ENCODE measurements at places on chromosomes 3 and 15.

GRCh38 chr3:182769673-182770072 lies 23.6 kb upstream of the ATP11B start:
- no peak for DNase-seq

DNA sequence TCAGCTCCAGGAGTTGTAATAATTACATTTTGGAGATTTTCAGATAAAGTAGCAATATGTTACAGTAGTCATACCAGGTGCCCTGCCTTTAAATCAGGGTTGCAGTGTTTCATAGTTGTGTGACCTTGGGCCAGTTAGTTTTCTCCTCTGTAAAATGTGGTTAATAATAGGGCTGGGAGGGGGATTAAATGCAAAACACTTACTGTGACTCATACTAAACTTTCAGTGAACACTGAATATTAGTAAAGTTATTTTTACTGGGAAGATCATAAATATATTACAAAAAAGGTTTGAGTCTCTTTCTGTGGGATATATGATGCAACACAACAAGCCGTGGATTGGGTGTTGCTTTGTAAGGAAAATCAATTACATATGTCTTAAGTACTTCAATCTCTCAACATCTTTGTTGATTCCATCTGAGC lies 1.1 kb upstream of the EBLN2 start:
- no peak for DNase-seq

- no peak for DNase-seq
These were observed 415.4 kb upstream of the RORA start for GRCh38 chr15:61644550-61644949.

GRCh38 chr15:98063871-98064270 lies 103.4 kb downstream of the ARRDC4 start:
- no peak for DNase-seq

- no peak for DNase-seq
These were observed 277.9 kb upstream of the GADL1 start for GRCh38 chr3:31172336-31172735.

GRCh38 chr3:136149667-136150066 lies 46.5 kb downstream of the MSL2 start:
- no peak for DNase-seq

DNA sequence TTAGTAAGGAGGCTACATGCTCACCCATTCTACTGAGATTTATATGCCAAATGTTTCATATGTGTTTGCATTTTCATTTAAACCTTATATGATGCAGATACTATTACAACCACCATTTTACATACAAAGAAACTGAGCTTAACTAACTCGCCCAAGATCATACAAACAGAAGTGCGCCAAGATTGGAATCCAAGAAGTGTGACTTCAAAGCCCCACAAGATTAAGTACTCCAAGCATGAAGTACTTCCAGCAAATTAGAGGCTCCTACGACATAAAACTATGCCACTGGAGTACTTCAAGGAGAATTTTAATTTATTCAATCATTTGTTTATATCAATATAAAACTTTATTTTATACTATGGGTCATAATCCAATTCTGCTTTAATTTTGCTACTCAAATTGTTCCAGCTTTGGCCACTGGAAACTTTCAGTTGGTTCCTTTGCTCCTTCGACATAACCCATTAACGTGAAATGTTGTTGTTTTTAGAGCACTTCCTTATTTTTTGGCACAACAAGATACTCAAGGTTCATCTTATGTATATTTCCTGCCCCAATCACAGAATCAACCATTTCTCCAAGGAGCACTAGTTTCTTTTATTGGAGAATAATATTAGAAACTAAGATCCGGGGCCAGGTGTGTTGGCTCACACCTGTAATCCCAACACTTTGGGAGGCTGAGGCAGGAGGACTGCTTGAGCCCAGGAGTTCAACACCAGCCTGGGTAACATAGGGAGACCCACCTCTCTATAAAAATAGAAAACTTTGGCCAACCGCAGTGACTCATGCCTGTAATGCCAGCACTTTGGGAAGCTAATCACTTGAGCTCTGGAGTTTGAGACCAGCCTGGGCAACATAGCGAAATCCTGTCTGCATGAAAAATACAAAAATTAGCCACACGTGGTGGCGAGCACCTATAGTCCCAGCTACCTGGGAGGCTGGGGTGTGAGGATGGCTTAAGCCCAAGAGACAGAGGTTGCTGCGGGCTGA lies 10.4 kb downstream of the INO80 start:
- no peak for DNase-seq

GRCh38 chr3:52983336-52983807 lies 62.5 kb downstream of the SFMBT1 start:
- peak; percentile 29 for DNase-seq

DNA sequence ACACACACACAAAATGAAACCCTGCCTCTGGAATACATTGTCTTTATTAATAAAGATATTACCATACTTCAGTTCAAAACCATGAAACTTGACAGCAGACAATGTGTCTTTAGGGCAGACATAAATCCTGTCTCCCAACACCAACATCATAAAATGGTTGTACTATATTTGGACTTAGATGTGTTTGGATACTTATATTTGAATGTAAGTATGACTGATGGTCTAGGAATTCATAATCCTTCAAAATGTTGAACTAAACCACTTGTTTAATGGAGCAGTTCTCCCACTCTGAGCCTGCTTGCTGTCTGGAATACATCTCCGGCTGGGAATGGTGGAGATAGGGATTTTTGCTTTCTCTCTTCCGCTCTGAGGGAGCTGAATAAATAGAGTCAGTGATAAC lies 10.6 kb downstream of the FBN1 start:
- DNase-seq: no peak

GRCh38 chr3:173983343-173983742 lies 585.8 kb downstream of the NLGN1 start:
- DNase-seq: no peak
